ENCODE measurements at places on chromosomes 7 and 10.

DNA sequence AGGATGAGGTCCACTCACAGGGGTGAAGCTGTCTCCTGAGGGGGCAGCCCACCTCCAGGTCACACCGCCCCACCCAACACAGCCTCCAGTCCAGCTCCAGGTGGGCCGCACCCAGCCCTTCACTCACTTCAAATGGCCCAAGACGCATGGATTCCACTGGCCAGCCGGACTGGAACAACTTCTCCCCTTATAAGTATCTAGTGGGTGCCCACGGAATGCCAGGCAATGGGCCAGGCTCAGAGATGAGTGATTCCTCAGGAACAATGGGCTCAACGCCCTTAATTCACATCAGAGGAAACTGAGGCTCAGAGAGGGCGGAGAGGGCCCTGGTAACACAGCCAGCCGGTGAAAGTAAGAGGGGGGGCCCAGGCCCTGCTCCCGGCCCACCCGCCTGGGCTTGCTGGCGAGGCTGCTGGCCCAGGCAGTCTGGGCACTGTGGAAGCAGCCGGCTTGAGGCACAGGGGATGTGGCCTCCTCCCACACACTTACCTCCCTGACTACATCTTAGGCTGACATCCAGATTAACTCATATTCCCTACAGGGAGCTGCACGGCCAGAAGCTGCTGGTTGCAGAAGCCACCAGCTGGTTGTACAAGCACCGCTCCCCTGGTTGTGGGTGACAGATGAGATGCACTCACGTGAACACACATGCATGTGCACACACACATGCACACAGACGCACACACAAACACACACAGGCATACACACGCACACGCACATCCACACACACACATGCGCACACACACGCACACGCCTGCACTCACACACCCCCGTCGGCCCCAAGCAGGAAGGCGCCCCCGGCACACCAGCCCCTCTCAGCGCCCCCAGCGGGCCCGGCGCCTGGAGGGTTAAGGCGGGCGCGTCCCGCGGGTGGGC is 1.0 kb upstream of the FAM20C start:
- peak; percentile 70 for DNase-seq

DNA sequence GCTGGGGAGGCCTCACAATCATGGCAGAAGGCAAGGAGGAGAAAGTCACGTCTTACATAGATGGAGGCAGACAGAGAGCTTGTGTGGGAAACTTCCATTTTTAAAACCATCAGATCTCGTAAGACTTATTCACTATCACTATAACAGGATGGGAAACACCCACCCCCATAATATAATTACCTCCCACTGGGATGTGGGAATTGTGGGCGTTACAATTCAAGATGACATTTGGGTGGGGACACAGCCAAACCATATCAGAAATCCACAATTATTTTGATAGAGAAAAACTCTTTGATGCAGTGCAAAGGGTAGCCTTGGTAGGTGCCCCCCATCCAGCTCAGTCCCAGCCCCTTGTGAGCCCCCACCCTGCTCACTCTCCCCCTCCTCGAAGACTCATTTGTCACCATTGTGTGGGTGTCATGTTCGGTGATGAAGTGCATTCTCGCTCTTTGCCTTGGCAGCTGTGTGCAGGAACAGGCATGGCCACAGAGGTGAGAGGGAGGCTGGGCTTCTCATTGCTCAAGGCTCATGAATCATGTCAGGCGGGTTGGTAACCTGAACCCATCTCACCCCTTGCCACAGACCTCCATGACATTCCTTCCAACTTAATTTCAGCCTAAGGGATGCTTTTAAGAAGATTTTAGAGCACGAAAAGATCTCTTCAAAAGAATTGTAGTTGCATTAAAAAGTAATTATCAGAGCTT is 75.9 kb downstream of the BUB3 start:
- no peak for DNase-seq

- no peak for DNase-seq
Observed at GRCh38 chr7:108517951-108518350, 8.0 kb downstream of the PNPLA8 start.

- no peak for DNase-seq
Observed at GRCh38 chr7:18421297-18422002, 74.1 kb upstream of the HDAC9 start.

- DNase-seq, result no peak
Observed at GRCh38 chr7:24972991-24973390, 7.0 kb downstream of the OSBPL3 start.

DNA sequence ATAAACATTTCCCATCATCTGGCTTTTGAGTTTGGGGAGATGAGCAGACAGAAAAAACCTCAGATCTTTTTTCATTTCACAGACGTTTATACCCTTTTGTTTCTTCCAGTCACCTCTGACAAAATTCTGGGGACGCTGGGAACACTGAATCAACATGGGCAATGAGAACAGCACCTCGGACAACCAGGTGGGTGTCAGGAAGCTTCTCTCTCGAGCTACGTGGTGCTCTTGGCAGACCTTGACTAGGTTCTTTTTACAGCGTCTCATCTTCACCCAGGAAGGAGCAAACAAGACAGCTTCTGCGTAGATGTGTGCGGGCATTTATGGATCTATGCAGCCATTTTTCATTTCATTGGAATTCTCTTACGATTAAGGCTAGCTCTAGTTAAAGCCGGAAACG is 32.9 kb downstream of the TACC2 start:
- DNase-seq, result no peak

DNA sequence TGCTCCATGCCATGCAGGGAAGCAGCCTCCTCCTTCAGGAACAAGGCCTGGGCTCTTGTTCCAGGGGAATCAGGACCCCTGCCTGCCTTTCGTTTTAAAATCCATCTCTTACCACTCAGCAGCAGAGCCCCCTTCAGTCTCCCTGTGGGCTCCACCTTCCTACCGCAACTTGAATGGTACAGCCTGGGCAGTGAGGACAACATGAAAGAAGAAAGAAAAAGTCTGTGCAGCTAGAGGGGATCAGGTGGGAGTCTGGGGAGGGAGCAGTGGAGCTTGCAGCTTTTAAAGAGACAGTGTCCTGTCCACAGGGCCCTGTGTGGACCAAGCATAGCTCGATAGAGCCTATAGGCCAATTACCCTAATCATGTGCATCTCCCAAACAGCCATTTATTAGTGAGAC is 3.7 kb downstream of the PLXNA4 start:
- no peak for DNase-seq

- no peak for DNase-seq
Observed at GRCh38 chr7:99196536-99197258, 11.2 kb downstream of the KPNA7 start.

- DNase-seq, result no peak
Observed at GRCh38 chr7:92276460-92276864, 30.7 kb downstream of the ANKIB1 start.

- no peak for DNase-seq
Observed at GRCh38 chr10:104336821-104337467, 1.3 kb downstream of the ITPRIP start.

DNA sequence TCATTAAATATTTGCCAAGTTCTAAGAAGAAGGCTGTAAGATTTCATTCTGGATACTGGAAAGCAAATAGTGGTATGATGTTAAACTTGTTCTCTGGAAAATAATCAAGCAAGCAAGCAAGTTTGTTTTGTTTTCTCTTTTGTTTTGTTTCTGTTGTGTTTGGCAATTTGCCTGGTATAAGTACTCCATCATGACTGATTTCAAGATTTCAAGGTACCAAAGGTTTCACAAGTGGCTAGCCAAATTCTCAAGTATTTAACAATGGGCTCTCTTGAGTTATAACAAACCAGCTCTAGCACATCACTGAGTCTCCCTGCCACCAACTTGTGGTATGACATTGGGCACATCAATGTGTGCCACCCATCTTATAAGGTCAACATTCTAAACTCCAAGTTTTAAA is 151.7 kb upstream of the IGFBP3 start:
- no peak for DNase-seq

DNA sequence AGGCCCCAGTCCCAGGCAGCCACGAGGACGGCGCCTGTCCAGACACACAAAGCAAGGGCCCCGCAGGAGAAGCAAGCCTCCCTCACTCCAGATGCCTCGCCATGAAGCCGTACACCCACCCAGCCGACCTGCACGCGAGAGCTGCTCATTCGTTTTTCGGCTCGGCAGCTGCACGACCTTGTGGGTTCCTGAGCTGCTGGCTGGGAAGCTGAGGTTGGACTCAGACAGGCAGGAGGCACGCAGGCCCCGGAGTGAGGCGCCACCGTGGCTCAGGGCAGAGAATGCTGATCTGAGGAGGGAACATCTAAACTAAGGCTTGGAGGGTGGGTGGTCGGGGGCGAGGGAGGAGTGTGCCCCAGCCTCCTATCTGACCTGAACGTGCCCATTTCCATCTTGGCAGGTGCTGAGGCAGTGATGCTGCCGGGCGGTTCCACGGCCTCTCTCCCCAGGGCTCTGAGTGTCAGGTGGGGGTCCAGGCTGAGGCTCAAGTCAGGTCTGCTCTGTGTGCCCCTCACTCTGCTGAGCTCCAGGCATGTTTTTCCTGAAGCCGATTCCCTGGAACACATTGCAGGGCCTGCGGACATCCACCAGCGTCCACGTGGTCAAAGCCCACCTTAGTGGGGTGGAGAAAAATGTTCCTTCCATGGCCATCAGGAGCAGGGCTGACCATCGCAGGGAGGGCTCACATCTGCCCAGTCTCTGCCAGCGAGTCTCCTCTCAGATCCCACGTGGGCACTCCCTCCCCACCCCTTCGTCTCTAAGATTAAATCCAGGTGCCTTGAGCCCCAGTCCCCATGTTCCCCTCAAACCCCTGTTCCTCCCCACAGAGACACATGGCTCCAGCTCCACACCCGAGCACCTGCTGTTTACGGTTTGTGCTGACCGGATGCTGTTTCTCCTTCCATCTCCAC is 28.1 kb upstream of the FAM20C start:
- DNase-seq, result no peak

DNA sequence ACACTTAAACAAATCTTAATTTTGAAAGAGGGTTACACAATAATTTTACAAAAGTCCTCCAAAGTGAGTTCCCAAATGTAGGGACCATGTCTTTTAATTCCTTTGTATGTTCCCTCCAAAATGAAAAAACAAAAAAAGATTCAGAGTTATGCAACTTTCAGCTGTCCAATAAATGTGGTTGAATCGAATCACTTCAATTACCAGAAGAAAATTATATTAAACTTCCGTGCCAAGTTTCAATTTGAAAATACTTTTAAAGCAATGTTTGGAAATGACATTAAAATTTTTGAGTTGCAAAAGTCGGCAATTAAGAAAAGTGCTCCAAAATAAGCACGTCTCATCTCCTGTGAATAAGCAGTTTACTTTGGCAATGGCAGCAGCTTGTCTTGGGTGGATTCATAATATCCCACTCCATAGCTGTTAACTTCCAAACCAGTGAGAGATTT is 60.3 kb upstream of the C1GALT1 start:
- DNase-seq, result no peak

DNA sequence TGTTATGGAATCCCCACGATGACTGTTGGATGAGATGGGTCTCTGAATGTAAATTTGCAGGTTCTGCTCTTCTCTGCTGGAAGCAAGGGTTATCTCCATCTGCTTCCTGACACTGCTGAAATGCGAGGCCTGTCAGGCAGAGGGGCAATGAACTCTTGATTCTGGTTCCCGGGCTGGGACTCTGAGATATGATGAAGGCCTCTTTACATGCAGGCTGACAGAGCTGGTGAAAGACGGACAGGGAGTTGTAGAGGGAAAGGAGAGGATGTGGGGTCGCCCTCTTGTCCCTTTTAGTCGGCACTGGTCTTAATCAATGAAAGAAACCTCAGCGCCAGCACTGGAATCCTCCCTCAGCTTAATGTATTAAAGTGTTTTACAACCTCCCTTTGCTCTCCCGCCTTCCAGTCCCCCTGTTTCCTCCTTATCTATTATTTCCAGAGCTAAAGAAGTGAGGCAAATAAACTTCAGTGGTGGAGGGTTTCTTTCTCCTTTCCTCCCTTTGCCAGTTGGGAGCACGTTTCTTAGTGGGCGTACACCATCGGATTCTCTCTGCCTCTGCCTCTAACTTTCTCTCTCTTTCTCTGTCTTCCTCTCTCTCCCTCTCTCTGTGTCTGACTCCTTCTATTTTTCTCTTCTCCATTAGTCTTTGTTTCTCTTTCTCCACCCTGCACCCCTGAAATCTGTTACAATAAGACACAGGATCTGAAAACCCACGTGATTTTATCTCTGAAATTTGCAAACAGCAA is 145.6 kb downstream of the BAMBI start:
- no peak for DNase-seq

- no peak for DNase-seq
Observed at GRCh38 chr7:76296743-76297740, 5.4 kb upstream of the HSPB1 start.

GRCh38 chr7:34806831-34807230 is 148.8 kb downstream of the NPSR1 start:
- peak; percentile 99 for DNase-seq

DNA sequence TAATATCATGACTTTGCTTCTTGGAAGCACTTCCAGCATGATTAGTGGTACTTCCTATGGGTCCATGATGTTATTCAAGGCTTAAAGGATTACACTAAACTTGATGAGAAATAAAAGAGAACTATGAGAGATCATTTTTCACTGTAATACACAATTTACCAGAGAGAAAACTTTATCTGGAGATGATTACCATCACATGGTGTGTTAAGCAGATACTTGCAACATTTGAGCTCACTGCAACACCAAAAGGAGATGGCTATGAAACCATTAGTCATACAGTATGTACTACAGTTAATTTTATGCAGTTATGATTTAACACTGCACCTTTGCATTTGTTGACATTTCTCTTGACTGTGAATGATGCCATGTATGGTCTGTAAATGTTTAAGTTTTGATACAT is 311.3 kb upstream of the AOAH start:
- DNase-seq, result no peak

DNA sequence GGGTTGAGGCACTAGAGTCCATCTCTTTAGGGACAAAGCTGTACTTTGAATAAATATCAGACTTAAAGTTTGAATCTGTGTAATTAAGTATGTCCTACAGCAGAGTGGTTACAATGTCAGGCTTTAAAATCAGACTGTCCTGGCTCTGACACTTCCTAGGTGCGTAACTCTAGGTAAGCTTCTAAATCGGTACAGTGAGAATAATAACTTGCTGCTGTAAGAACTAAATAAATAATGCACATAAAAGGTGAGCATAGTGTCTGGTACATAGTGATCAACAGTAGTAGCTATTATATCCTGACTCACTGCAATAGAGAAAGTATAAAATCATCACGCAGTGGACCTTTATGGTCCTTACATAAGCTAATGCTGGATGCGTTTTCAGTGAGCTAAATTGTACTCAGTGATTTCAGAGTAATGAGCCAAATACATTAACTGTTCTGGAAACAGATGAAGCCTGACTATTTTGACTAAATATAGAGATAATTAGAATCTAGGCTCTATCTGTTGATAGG is 72.2 kb upstream of the PDK4 start:
- no peak for DNase-seq

GRCh38 chr7:7157887-7158271 is 24.5 kb upstream of the C1GALT1 start:
- DNase-seq, result no peak

GRCh38 chr10:92024700-92025099 is 101.1 kb downstream of the BTAF1 start:
- DNase-seq, result no peak

Measured in NCI-H1694 treated with DMSO at 0.1 percent for 48 hours (cell line).